Neural crest cell (in vitro differentiated cells): ENCODE measurements at places on chromosomes 2 and 18.

GRCh38 chr2:205364261-205364660 lies 318.0 kb upstream of the NRP2 start:
- DNase-seq = no peak

DNA sequence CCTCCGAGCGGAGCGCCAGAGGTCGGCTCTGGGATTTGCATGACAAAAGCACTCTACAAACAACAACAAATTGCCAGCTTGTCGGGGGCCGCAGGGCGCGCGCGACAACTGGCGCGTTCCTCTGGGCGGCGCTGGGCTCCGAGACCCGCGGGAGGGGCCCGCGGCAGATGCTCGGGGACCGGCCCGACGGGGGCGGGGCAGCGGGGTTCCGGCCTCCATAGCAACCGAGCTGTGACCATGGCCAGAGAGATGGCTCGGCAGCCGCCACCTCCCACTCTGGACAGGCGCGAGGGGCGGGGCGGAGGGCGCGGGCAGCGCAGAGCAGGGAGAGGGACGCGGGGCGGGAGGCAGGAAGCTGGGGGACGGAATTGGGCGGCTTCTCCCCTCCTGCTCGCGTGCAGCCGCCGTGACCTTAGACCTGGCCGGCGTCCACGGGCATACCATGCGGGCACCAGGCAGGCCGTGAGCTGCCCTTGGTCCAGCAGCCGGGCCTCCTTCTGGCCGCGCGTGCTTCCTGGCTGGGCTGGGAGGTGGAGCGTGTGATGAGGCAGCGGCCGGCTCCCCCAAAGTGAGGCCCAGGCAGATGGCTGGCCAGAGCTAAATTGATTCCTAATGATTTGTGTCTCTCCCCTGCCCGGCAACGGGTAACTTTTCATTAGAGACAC lies 171.5 kb downstream of the CELF4 start:
- DNase-seq = peak; percentile 82

GRCh38 chr2:38254796-38255195 lies 122.3 kb downstream of the ATL2 start:
- no peak for DNase-seq

GRCh38 chr2:158004126-158004764 lies 97.4 kb upstream of the UPP2 start:
- no peak for DNase-seq

- no peak for DNase-seq
Observed at GRCh38 chr18:74874351-74874750, 276.7 kb downstream of the ZNF407 start.

- no peak for DNase-seq
Observed at GRCh38 chr2:219664944-219665343, 37.5 kb downstream of the SLC4A3 start.

- DNase-seq = no peak
Observed at GRCh38 chr2:66849153-66849755, 414.3 kb downstream of the MEIS1 start.

- no peak for DNase-seq
Observed at GRCh38 chr2:158104903-158105302, 3.2 kb downstream of the UPP2 start.

- DNase-seq = no peak
Observed at GRCh38 chr2:119064567-119064966, 94.0 kb downstream of the C1QL2 start.
